ENCODE measurements at places on chromosomes 11 and 22.

DNA sequence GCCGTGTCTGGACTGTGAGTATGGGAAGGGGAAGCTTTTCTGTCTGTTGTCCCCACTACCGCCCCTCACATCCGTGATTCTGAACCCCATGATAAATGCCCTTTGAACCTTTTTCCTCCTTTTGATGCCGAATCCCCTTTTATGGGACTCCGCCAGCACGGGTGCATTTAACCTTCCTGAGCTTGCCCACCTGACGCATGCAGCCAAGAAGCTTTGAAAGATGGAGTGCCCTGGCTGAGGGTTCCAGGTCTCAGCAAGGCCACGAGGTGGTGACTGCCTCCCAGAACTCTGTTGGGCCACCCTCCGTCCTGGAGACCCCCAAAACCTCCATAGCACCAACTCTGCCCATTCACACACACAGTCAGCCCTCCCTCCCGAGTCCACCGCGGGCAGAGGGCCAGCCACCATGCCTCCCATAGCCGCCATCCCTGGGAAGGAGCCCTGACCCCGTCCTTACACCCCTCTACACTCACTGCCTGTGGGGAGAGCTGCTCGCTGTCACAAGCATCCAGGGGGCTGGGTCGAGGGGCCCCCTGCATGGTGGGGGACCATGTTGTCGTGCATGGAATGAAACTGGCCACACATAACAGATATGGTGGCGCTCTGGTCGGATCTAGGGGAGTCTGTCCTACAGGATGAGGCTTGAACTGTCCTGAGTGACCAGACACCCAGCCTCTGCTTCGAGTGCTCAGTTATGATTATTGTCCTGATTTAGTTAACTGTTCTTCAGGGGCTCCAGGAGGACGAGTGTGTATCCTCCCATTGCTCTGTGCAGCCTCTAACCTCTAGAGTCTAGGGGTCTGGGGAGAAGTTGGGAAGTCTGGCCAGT is 822 bp upstream of the COMT start:
- DNase-seq = no peak

DNA sequence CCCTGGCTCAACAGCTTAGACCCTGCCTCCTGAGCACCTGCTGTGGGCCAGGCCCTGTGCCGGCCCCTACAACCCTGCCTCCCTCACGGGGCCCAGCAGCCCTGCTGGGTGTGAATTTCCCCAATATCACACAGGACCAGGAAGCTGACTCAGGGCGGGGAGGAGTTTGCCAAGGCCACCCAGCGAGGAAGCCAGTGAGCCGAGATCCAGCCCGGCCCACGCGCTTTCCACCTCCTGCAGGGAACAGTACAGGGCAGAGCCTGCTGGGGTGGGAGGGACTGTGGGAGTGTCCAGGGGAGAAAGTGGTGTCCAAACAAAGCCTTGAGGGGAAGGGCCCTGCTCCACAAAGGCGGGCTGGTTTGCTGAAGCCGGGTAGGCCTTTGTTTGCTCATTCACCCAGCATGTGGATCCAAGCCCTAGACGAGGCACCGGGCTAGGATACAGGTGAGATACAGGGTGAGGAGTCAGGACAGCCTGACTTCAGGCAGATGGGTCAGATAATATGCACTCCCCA is 26.8 kb downstream of the RPL3 start:
- DNase-seq = peak; percentile 57

DNA sequence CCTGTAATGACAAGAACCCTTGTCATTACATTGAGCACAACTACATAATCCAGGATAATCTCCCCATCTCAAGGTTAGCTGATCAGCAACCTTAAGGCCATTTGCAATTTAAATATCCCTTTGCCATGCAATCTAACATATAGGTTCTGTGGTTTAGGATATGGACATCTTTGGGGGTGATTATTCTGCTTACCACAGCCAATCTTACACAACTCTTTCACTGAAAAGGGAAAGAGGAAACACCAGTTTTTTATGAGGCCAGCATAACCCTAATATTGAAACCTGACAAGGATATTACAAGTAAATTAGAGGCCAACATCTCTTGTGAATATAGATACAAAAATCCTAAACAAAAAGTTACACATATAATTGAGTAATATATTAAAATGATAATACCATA is 78.5 kb downstream of the CYP2R1 start:
- DNase-seq = no peak

GRCh38 chr11:111441443-111441842 is 62.4 kb upstream of the POU2AF1 start:
- no peak for DNase-seq

DNA sequence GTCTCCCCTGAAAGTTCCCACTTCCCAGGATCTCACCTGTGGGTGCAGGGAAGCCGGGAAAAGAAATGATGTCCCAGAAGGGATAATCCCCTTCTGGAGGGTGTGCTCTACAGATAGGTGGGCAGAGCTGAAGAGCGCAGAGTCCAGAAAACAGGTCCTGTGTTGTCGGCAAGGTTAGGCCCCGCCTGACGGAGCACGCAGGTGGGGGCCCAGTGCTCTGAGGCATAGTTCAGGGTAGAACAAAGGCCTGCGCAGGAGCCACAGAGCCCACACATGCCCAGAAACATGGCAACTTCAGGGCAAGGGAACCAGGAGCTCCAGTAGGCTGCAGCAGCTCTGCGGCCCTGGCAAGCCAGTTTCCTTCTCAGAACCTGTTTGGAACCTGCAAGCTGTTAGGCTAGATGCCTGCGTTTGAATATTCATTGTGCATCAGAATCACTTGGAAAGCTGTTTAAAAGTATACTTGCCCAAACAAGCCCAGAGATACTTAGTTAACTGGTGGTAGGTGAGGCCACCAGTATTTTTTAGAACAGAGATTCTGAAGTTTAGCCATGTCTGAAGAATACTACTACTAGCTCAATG is 386.6 kb downstream of the BUD13 start:
- no peak for DNase-seq

DNA sequence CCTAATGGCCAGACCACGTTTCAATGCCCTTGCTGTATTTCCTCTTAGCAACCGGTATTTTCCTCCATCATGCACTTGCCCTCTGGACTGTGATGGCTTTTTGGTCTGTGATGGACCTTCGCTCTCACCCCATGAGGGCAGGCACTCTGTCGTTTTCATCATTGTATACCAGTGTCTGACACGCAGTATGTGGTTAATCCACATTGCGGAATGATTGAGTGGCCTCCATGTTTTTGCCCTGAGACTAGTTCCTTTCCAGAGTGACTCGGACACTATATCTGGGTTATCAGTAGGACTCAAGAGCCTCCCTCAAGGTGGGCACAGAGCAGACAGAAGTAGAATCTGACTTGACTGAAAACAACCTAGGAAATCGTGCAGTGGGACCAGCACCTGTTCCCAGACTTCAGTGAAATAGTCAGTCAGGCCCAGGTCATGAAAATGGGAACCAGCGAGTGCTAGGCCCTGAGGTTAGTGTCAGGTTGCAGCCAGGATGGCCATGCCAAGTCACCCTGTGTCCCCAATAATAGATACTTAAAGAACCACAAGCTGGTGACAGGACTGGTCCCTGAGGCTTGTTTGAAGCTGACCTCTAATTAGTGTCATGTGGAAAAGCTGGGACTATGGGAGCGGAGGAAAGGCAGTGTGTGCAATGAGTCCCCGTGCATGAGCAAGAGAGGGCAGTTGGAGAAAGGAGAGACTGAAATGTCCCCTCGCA is 464.7 kb downstream of the INSC start:
- no peak for DNase-seq

DNA sequence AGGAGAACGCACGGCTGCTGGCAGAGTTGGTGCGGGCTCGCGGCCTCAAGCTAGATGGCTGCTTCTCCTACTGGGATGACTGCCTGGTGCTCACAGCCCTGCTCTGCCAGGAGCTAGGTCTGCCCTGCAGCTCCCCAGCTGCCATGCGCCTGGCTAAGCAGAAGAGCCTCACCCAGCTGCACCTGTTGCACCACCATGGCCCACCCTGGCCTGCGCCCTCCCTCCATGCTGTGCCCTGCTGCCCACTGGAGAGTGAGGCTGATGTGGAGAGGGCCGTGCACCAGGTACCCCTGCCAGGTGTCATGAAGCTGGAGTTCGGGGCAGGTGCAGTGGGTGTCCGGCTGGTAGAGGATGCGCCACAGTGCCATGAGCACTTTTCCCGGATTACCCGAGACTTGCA is 4.8 kb upstream of the RPS6KB2 start:
- DNase-seq = no peak

DNA sequence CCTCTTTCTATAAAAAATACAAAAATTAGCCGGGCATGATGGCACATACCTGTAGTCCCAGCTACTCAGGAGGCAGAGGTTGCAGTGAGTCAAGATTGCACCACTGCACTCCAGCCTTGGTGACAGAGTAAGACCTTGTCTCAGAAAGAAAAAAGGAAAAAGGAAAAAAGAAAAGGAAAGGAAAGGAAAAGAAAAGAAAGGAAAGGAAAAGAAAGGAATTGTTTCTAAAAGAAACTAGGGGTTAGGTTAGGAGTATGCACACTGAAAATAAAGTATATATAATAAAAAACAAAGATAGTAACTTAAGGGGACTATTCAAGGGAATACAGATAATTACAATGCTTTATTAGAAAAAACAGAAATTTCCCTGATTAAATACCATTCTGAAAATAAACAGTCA is 50.9 kb downstream of the TTC28 start:
- no peak for DNase-seq

GRCh38 chr22:46712288-46712687 is 25.8 kb downstream of the CERK start:
- DNase-seq = no peak

DNA sequence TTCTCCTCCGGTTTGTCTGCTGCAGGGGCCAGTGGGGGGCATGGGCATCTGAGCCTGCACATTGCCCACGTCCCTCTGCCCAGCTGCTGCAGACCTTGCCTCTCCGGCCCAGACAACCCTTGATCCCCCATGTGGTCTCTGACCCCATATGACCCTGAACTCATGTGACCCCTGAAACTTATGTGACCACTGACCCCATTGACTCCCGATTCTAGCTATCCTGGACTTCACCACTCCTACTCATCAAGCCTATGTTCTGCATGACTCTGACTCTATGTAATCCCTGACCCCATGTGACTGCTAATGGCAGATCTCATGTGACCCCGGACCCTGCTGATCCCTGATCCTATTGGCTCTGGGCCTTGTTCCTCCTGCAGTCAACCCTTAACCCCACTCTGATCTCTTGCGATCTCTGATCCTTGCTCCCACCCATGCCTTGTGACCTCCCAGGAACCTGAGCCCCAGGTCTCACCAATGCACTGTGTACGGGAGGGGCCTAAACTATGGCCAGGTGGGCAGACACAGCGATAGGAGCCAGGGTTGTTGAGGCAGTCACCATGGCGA is 5.7 kb downstream of the LTBP3 start:
- no peak for DNase-seq

GRCh38 chr11:58301576-58301975 is 33.5 kb upstream of the OR10W1 start:
- DNase-seq = peak; percentile 14

GRCh38 chr22:24141586-24141985 is 39.7 kb upstream of the SUSD2 start:
- DNase-seq = no peak

DNA sequence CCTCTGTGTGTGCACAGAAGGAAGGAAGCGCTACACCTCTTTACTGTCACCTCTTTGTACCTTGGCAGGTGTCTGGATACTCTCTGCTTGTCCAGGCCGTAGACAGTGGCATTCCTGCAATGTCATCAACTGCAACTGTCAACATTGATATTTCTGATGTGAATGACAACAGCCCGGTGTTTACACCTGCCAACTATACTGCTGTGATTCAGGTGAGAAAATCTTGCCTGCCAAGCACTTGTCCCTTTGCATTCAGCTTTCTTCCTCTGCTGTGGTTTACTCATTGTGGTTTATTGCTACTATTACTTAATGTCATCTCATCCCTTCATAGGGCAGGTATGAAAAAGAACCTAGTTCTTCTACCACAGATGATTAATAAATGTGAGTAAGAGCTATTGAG is 131.9 kb upstream of the MTNR1B start:
- DNase-seq = no peak

GRCh38 chr11:127629200-127629599 is 628.6 kb upstream of the KIRREL3 start:
- DNase-seq = no peak

DNA sequence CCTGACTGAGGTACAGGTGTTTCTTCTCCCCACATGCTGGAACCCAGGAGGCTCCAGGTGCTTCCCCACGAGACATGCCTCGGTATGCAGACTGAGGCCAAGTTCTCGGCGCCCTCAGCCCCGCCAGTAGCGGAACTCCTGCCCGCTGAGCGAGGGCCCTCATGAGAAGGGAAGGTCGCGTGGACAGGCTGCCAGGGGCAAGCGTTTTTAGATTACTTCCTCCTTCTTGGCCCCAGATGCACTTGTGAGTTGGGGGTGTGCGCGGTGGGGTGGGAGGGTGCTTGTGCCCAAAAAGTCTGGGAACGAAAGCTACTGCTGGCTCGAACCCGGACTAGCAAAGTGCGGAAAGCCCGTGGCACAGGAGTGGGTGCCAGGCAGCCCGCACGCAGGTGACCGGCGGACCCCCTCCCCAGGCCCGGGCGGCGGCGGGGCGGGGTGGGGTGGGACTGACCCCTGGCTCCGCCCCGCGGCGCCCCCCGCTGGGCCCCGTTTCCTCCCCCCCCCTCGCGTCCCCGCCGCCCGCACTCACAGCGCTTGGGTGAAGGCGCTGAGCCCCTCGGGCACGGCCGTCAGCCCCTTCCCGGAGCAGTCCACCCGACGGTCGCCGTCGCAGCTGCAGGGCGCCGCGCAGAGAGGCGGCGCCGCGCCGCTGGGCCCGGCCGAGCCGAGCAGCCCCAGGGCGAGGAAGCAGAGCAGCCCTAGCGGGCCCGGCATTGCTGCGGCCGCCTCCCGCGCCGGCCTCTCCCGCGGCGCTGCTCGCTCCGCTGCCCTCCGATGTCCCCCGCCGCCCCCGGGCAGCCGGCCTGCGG is 797 bp downstream of the LGR4 start:
- DNase-seq = no peak

DNA sequence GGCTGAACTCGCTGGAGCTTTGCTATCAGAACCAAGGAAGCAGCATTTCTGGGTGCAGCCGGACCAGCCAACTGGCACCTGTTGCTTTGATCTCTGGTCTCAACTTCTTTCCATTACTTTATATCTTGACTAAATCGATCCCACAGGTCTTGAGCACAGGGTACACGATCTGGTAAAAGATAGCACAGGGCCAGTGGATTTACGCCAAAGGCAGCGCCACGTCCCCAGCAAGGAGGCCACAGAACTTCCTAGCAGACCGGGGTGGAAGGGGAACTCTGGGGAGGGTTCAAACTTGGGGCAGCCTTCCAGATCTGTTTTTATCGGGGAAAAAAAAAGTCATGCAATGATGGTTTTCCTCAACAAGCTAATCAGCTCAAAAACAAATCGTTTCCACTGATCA is 14.0 kb downstream of the VPS37C start:
- no peak for DNase-seq

DNA sequence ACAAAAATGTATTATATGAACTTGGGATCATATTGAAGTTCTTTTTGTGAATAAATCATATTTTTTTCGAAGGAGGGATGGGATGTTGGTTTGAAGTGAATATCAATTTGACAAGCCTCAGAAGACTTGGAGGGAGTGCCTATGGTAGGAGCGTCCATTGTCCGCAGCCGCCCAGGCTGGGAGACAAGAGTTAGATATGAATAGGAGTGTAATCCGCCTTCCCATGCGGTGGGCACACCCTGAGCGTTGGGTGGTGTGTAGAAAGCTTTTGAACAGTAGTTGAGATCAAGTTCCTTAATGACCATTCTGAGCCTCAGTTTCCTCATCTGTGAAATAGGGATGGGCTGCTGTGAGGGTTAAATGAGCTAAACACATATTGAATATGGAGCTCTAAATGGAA is 7.0 kb downstream of the CD82 start:
- DNase-seq = no peak

Data from AG04449 (cell line).